ENCODE measurements at places on chromosomes 13 and 19.

GRCh38 chr13:66994517-66995202 is 235.5 kb downstream of the PCDH9 start:
- DNase-seq = no peak

GRCh38 chr13:32038343-32038742 is 6.8 kb downstream of the FRY start:
- DNase-seq = no peak

- DNase-seq = no peak
These were observed 24.1 kb downstream of the MICU2 start for GRCh38 chr13:21579754-21580316.

- no peak for DNase-seq
These were observed 520.7 kb upstream of the NBEA start for GRCh38 chr13:34421347-34421719.

- DNase-seq = no peak
These were observed 65.7 kb upstream of the C13orf46 start for GRCh38 chr13:114039471-114040141.

- DNase-seq = no peak
These were observed 7.9 kb upstream of the FCGBP start for GRCh38 chr19:39942366-39942730.

- peak; percentile 76 for DNase-seq
These were observed 8.0 kb downstream of the NANOS3 start for GRCh38 chr19:13884726-13885591.

DNA sequence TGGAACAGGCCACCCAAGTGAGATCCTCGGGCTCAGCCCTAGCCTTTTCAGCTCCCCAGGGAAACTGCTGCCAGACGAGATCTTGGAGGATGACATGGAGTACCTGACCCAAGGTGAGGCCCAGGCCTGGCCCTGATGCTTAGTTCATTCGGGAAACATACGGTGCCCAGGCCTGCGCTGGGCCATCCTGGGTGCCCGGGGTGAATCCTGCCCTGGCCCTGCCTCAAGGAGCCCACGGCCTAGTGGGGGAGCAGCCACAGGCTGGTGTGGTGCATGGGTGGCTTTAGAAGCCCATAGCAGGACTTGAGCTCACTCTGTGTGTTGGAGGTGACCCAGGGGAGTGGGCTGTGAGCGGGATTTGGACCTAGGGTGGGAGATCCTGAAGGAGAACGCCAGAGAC is 10.1 kb downstream of the SIX5 start:
- DNase-seq = no peak
